ENCODE measurements at places on chromosomes 7 and 10.

GRCh38 chr7:155210356-155210755 lies 87.3 kb upstream of the INSIG1 start:
- DNase-seq: no peak

DNA sequence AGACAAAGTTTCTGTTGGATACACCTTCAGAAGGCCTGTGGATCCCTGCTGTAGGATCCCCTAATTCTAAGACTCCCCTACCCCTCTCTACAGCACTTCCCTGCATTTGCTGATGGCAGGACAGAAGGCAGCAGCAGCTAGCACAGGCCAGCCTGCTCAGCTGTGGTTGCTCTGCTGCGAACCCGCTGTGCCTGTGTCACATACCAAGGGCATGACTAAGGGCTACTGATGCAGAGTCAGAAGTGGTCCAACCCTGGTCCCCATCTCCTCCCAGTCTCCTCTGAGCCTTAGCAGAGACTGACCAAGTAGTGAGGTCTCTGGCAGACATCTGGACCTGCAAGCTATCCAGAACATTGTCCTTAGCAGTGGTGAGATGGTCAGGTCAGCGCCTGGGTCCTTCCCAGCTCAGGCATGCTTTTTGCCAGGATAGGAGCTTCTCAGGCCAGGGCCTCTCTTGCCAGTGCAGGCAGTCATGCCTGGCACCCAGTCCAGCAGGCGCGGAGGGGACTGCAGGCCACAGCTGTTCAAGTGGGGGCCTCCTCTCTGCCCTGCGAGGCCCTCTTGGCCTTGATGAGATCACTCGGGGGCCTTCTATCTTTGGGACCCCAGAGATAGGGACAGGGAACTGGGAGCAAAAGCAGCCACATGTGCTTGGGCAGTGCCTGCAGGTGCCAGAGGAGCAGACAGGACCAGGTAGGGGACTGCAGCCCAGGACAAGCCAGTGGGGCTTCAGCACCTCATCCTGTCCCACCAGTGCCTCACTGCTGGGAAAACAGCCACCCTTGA lies 146.4 kb downstream of the ZNF248 start:
- DNase-seq: no peak

DNA sequence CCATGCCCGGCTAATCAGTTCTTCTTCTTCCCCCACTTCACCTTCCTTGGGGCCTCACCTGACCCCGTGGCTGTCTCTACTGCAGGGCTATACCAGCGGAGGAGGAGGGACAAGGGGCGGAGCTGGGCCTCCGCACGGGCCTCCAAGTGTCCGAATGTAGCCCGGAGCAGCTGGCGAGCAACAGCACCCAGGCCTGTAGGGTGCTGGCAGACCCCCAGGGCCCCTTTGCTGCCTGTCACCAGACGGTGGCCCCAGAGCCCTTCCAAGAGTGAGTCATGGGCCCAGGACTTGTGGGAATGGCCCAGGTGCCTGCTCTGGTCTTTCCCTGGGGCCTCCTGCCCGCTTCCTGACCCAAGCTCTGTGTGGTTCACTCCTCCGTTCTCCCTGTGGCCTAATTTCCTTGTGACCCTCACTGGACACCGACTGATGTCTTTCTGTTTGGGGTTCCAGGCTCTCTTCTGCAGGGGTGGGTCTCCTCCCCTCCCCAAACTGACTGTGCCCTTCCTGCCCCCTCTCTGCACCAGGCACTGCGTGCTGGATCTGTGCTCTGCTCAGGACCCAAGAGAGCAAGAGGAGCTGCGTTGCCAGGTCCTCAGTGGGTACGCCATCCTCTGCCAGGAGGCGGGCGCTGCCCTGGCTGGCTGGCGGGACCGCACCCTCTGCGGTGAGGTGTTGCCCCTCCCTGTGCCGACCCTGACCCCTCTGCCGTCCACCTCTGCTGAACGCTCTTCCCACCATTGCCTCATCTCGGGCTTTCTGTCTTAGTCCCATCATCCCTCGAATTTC lies 35.2 kb downstream of the EPHB4 start:
- no peak for DNase-seq

GRCh38 chr10:49745756-49746155 lies 16.4 kb downstream of the OGDHL start:
- DNase-seq: no peak

GRCh38 chr10:120770496-120770895 lies 80.7 kb upstream of the WDR11 start:
- DNase-seq: no peak
